MCF 10A (cell line): ENCODE measurements at places on chromosomes 11 and 22. TPM values are rescaled to one million over a fixed set of nuclear protein-coding genes. Genes with fewer than 3 reads are reported as not detected.

The NXPE2 gene
- total RNA-seq: not detected in 2 replicates

The SUSD2 gene
- 13.3 and 32.8 TPM in 2 replicates for total RNA-seq

The CTSC gene
- total RNA-seq: 79.1 and 103 TPM in 2 replicates

The CACNA1I gene
- total RNA-seq: 0.02 TPM in 2 replicates

The RAB3IL1 gene
- total RNA-seq: 2.3 and 4.5 TPM in 2 replicates

The KCTD14 gene
- 1.5 and 2.2 TPM in 2 replicates for total RNA-seq

DNA sequence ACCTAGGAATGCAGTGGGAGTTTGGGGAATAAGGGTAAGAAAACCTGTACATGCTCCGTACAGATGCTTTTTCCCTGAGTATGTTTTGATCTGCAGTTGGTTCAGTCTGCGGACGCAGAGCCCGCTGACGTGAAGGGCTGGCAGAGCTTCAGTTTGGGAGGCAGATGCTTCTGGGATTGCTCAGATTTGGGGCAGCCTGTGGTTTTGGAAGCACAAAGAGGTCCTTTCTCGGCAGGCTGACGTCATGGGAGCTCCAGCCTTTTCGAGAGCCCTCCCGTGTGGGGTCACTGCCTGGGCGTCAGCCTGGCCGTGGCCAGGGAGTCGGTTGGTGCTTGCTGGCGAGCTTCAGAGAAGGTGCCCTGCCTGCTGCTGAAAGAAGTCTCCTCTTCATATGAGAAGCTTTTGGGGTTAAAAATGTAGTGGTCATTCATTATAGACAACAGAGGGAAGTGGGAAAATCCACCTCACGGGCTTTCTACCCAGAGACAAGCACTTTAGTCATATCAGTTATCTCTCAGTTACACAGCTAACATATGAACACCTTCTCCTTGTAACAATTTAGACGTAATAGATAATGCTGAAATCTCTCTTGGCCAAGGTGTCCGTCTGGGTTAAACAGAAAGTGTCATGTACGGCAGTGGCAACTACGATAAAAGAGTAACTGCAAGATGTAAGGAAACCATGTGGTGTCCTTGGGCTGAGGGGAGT lies 26.8 kb downstream of the TPCN2 start:
- peak; percentile 63 for DNase-seq

DNA sequence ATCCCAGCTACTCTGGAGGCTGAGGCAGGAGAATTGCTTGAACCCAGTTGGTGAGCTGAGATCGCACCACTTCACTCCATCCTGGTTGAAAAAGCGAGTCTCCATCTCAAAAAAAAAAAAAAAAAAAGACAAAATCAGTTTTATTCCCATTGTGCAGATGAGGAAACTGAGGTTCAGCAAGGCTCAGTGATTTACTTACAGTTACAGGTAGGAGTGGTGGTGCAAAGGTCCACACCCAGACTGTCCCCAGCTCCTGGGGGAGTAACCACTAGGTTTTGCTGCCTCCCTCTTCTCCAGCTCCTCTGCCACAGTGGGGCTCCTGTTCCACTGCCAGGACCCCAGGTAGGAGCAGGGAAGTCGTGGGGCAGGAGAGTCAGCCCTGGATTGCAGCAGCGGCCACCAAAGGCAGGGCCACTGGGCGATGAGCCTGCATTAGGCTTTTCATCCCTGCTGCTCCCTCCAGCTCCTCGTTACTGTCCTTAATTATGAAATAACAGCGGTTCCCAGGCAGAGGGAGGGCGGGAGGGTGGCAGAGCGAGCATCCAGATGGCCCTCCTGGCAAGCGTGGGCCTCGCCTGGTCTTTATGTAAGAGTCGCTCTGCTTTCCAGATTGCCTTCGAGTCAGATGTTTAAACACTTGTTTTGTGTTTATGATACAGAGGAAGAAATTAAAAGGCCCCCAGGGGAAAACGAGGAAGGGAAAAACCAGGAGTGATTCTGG lies 15.5 kb upstream of the RASD2 start:
- DNase-seq: no peak

GRCh38 chr22:41699264-41700107 lies at the start of gene MEI1:
TSS of gene MEI1 (plus strand) at chr22:41699503. CDS start at chr22:41699539, 36 bp downstream.
- DNase-seq: no peak

GRCh38 chr11:103035791-103036434 lies 56.0 kb downstream of the DCUN1D5 start:
- DNase-seq: peak; percentile 70

GRCh38 chr11:124036666-124037065 lies 4.5 kb downstream of the OR10G7 start:
- DNase-seq: no peak

GRCh38 chr11:61473370-61474012 lies 35.1 kb upstream of the LRRC10B start:
- no peak for DNase-seq

- no peak for DNase-seq
Observed at GRCh38 chr11:36628765-36629244, 30.8 kb upstream of the RAG2 start.

GRCh38 chr11:83510530-83511460 lies 224.6 kb upstream of the CCDC90B start:
- no peak for DNase-seq

DNA sequence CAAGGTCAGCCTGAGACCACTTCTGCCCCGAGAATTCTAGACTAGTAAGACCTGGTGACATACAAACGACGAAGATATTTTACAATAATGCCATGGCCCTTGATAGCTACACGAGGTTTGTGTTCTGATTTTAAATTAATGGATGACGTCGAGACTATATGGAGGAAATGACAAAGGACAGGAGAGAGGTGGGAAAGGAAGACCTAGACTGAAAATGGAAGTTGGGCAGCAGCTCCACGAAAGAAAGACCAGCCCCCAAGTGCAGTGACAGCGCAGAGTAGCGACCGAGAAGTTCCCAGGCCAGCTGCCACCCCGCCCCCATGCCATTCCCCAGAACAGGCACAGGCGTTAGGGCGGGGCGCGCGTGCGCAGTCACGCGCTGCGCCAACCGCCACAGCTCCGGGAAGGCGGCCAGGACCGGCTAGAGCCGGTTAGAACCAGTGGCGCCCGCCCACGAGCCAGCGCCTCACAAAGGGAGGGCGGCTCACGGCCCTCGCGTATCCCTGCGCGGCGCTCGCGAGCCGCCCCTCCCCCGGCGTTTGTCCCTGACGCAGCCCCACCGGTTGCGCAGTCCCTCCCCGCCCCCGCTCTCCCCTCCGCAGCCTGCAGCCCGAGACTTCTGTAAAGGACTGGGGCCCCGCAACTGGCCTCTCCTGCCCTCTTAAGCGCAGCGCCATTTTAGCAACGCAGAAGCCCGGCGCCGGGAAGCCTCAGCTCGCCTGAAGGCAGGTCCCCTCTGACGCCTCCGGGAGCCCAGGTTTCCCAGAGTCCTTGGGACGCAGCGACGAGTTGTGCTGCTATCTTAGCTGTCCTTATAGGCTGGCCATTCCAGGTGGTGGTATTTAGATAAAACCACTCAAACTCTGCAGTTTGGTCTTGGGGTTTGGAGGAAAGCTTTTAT lies 1.5 kb upstream of the MALAT1 start:
- peak; percentile 98 for DNase-seq

DNA sequence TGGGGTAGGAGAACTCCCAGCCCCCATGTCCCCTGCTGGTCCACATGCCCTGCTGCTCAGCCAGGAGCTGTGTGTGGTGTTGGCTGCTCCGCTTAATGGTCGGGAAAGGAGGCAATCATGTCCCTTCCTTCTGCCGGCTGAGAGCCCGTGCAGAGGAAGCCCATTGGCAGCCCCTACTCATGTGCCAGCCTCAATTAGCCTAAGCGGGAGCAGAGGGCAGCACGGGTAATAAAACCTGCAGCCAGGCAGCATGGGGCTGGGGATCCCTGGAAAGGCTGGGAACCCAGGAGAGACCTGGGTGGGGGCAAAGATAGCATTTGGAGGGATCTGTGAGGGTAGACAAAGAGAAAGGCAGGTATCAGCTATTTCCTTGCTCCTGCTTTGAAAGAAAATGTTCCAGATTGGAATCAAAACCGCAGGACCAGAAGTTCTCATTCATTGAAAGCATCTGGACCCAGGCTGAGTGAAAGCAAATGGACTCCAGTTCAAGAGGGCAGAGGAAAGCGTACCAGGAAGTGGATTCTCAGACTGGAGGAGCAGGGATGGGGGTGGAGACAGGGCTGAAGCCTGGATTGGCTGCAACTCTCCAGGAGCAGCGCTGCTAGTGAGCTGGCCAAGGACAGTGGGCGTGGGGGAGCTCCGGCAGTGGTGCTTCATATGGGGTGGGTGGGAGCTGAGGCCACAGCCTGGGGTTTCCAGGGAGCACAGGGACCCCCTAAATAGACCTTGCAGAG lies 103.4 kb upstream of the NECTIN1 start:
- no peak for DNase-seq

DNA sequence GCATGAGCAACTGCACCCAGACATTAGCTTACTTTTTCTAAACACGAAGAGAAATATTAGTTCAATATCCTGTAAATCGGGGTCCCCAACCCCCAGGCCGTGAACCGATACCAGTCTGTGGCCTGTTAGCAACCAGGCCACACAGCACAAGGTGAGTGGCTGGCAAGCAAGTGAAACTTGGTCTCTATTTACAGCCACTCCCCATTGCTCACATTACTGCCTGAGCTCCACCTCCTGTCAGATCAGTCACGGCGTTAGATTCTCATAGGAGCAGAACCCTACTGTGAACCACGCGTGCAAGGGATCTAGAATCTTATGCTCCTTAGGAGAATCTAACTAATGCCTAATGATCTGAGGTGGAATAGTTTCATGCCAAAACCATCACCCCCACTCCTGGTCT lies 27.8 kb upstream of the DEPDC7 start:
- no peak for DNase-seq

GRCh38 chr11:30911247-30911646 lies 325.1 kb upstream of the MPPED2 start:
- DNase-seq: no peak

- DNase-seq: no peak
Observed at GRCh38 chr22:47228767-47229166, 466.3 kb downstream of the TBC1D22A start.

GRCh38 chr11:69887841-69888427 lies 68.7 kb upstream of the FGF3 start:
- DNase-seq: no peak

DNA sequence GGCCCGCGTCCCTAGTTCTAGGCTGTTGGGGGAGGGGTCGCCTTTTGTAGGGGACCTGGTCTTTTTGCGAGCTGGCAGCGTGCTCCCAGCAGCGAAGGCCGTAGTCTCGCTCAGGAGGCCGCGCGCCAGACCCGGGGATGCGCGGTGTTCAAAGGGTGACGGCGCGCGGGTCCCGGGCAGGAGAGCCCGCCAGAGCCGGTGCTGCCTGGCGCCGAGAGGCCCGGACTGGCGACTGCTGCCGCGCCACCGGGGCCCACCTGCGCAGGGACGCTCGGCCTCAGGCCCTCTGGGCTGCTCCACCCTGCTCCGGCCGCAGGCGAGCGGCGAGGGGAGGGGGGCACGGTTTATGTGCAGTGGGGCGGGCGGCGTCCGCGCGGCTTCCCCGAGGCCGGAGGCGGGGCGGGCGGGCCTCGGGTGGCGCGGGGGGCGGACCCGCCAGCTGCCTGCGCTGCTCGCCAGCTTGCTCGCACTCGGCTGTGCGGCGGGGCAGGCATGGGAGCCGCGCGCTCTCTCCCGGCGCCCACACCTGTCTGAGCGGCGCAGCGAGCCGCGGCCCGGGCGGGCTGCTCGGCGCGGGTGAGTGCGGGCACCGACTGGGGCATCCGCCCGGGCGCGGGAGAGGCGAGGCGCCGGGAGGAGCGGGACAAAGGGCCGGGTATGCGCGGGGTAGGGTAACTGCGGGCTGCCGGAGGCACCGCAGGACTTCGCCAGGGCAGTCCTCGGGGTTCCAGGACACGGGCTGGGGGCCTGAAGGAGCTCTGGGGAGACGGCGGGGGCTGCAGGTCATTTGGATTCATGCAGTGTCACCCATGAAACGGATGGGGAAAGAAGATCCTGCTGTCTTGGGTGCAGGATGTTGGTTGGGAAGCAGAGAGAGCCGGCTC lies at the start of gene PRSS23:
Gene PRSS23 (plus strand): TSS at position 467 of the 884 bp plus-strand sequence. CDS start 7,102 bp downstream, outside the sequence.
- peak; percentile 40 for DNase-seq
